ENCODE measurements at places on chromosomes 1 and 21.
A peak's percentile ranks its signal among the peaks of the same experiment; 100 is the strongest.

- no peak for DNase-seq
These were observed 165.1 kb upstream of the CACNA1E start for GRCh38 chr1:181318022-181318857.

GRCh38 chr1:64861611-64862010, 104.7 kb downstream of the JAK1 start:
- DNase-seq = no peak

DNA sequence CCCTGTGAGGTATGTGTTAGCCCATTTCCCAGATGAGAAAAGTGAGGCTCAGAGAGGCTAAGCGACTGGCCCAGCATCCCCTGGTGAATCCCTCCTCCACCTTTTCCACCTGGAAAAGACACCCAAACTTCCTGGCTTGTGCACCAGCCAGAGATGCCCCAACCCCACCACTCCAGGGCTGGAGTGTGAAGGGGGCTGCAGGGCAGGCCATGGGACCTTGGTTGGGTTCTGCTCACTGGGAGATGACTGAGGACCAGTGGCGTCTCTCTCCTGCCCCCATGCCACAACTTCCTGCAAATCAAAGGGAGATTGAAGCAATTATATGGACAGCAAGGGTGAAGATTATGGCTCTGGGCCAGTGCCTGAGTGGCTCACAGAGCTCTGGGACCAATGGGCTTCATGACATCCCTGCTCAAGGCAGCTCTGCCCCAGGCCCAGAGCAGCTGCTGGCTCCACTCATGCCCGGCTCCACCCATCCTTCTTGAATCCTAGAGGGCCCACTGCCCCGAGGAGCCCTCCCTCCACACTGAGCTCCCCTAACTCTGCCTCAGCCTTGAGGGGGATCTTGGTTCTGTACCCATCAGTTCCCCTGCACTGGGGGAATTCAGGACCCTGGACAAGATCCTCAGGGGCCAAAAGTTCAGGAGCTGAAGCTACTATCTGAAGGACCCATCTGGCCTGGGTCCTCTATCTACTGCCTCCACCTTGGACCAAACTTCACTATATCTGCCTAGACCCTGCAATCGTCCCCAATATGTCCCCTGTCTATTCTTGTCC, 416.9 kb downstream of the PTPRU start:
- no peak for DNase-seq

DNA sequence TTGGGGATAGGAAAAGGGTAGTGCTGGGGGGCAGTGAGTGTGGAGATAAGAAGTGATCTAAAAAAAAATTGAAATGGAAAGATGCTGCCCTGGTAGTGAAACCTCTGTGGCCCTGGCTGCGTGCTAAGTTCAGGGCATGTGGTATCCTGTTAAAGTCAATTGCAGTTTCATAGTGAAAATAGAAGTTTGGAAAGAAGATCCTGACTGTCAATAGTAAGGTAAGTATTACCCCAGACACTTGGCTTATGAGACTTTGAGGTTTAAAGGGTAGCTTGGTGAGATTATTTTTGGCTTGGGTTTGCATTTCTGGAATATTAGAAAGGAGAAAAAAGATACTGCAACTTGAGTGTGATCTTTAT, 6.8 kb downstream of the ARID1A start:
- no peak for DNase-seq

GRCh38 chr1:159188375-159188788, 16.3 kb upstream of the ACKR1 start:
- DNase-seq = peak; percentile 3

DNA sequence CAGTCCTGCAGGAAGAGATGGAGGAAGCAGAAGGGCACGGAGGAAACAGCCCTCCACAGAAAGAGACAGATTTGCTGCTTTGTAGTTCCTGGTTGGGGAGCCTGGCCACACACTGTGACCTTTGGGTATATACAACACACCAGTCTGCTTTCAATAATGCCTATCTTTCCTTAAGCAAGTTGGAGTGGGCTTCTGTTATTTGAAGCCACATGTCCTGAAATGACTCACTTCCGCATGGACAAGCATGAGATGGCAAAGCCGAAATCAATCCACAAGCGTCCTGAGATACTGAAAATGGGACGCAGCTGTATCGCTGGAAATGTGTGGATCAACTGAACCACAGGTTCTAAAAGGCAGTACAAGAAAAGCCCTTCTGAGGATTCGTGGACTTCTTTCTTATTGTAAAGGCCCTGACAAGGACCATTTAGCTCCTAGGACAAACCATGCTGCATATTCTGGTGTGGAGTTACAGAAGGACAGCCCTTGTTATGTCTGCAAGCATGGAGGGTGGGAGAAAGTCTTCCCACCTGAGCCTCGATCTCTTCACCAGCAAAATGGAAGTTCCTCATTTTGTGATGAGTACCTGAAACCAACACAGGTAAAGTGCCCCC, 22.7 kb upstream of the FHAD1 start:
- no peak for DNase-seq

- DNase-seq = no peak
These were observed 338.0 kb downstream of the RWDD3 start for GRCh38 chr1:95572002-95572401.

GRCh38 chr1:202090994-202091393, 31.7 kb upstream of the GPR37L1 start:
- DNase-seq = no peak

DNA sequence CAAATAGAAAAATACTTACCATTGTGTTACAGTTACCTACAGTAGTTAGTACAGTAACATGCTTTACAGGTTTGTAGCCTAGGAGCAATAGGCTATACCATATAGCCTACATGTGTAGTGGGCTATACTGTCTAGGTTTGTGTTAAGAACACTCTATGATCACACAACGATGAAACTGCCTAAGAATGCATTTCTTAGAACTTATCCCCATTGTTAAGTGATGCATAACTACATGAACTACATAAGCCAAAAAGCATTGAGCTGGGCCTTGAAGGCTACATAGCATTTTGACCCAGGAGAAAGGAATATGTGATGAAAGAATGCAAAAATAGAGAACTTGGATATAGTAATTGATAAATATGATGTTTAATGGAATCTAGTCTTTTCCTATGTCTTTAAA, 46.4 kb upstream of the JUN start:
- DNase-seq = no peak

DNA sequence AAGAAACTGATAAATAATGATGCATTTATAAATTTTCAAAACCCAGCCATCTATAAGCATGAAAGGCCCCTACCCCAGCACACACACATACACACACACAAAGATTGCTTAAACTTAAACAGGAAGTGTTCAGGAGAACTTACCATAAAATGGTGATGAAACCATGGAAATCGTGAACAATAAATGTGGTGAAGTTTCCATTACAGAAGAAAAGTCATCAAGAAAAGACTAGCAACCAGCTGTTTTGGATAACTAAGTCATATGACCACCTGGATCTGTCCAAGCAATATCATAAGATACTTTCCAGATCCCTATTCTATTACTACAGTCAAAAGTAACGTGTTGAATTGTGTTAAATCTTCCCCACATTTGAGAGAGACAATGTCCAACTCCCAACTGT, 24.1 kb downstream of the RGS5 start:
- no peak for DNase-seq

DNA sequence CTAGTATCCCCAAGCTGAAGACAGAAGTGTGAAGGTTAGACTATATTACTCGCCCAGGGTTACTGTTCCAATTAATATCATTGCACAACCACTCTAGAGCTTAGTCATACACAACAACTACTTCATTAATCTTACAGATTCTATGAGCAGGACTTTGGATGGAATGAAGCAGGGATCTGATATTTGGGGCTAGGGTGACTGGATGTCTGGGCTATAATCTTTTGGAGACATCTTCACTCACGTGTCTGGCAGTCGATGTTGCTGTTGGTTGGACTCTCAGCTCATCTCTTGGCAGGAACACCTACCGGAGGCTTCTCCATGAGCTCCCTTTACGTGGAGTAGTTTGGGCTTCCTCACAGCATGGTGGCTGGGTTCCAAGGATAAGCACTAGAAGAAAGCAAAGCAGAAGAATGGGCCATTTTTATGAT, 519.2 kb upstream of the B3GALT2 start:
- no peak for DNase-seq

GRCh38 chr1:215521279-215521678, 45.8 kb upstream of the KCTD3 start:
- DNase-seq = no peak

- DNase-seq = peak; percentile 60
These were observed 8.8 kb upstream of the AHCYL1 start for GRCh38 chr1:109975718-109976117.

DNA sequence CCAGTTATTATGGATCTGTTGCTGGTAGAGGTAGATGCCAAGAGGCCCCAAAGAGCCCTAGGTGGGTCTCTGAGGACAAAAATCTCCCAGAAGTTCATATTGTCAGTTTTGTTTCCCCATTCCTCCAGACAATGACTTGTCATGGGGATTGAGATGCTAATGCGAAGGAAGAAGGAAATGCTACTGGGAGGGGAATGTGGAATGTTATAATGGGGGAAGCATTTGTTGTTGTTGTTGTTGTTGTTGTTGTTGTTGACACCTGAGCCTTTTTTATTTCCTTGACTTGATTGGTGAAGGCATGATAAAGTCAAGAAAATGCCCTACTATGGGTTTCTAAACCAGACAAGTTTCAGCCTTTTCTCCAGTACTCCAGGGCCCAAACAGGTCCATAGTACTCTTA, 108.9 kb downstream of the BEND5 start:
- DNase-seq = no peak

DNA sequence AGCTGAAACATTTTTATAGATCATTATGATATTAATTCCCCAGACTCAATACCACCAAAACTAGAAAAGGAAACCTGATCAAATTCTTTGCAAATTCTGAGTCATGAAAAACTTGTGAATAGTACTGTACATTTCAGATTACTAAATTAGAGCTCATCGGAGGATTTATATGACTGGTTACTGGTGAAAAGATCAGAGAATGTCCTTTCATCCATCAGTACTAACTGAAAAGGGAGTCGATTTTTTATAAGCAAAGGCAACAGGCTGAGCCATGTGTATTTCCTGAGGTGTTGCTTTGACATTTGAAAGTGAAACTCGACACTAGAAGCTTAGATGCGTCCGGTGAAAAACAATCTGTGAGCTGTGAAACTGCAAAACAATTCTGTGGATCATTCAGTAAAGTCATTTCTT, 155.7 kb downstream of the TNFSF18 start:
- DNase-seq = no peak

GRCh38 chr1:156655904-156656516, 14.1 kb downstream of the BCAN start:
- DNase-seq = no peak

GRCh38 chr1:37146071-37146470, 111.8 kb upstream of the GRIK3 start:
- DNase-seq = no peak

- no peak for DNase-seq
These were observed 766 bp downstream of the RAP1GAP start for GRCh38 chr1:21668232-21668950.

DNA sequence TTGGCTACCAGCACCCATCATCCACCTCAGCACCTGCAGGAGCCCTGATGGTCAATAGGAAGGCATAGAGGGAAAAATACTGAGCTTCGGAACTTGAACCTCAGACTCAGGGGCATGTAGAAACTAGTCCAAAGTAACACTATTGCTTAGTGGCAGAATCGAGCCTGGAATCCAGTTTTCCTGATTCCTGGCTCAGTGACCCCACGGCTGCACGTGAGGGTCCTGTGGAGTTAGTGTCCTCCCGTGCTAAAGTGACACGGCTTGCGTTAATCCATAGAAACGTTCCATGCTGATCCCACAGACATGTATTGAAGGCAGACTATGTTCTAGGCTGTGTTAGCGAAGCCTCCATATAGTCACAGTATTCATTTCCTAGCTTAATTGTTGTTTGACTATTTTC, 747.0 kb upstream of the TPTE start:
- no peak for DNase-seq

GRCh38 chr1:178121883-178122282, 28.0 kb downstream of the RASAL2 start:
- no peak for DNase-seq

DNA sequence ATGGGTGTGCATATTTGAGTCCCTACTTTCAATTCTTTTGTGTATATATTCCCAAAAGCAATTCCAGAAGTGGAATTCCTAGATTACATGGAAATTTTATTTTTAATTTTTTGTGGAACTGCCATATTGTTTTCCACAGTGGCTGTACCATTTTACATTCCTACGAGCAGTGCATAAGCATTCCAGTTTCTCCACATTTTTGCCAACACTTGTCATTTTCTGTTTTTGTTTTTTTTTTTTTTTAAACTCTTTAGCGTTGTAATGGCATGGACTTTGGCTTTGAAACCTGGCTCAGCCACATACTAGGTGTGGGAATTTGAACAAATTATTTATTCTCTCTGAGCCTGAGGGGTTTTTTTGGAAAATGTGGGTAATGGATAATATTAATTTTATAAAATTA, 214.5 kb upstream of the UBE2U start:
- no peak for DNase-seq

DNA sequence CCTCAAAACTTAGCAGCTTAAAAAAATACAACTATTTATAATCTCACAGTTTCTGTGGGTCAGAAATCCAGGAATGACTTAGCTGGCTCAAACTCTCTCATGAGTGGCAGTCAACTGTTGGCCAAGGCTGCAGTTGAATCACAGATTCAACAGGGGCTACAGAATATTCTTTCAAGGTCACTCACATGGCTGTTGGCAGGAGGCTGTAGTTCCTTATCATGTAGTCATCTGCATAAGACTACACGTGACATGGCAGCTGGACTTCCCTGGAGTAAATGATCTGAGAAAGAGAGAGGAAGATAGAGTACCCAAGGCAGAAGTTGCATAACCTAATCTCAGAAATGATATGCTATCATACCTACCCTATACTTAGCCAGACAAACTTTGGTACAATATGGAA, 75.2 kb upstream of the TSPAN2 start:
- no peak for DNase-seq

DNA sequence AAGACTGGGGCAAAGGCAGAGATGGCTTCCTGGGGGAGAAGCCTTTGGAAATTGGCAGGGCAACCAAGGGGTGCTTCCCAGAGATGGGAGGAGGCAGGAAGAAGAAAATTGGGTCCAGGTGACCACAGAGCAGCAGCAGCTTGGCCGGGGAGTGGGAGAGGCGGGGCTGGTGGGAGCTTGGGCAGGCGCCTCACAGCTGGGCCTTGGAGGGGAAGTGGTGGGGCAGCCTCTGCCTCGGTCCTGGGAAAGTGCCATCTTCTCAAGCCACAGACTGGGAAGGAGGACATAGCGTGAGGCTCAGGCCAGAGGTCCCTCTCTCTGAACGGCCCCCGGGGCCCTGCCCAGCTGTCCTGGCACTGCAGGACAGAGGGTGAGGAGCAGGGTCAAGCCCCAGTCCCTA, 24.0 kb upstream of the WASF2 start:
- DNase-seq = no peak

DNA sequence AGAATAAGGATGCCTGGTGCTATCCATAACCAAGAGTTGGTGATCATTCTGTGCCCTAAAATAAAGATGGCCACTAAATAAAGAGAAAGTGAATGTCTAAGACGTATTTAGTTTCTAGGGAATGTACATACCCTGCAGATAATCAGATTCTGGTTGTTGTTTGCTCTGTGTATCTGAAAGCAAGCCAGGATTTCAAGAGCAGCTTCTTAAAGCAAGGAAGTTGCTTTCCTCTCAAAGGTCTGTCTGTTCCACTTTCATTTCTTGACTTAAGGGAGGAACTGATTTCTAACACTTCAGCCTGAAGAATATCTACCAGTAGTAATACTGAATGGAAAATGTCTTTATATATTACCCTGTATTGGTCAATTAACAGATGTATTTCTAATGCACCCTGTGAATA, 88.8 kb downstream of the KIF1B start:
- DNase-seq = no peak

All from GM04504 (cell line).